ENCODE measurements at places on chromosomes 7 and 10.

- no peak for DNase-seq
Measured at GRCh38 chr10:22346096-22346661, 883 bp downstream of the SPAG6 start.

GRCh38 chr7:28065721-28066285, 114.8 kb downstream of the JAZF1 start:
- no peak for DNase-seq

DNA sequence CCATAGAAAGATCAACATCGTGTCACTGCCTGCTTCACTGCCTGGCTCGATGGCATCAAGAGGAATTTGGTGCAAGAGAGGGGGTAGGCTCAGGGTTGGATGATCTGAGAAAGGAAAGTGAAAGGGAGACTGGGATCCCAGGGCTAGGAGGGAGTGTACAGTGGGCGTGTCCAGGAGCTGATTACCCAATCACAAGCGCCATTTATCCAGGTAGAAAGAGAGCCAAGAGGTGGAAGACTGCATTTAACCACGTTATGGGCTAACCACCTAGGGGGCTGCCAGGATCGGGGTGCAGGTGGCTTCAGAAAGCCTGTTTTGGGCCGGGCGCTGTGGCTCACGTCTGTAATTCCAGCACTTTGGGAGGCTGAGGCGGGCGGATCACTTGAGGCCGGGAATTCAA, 10.3 kb downstream of the PODXL start:
- no peak for DNase-seq

DNA sequence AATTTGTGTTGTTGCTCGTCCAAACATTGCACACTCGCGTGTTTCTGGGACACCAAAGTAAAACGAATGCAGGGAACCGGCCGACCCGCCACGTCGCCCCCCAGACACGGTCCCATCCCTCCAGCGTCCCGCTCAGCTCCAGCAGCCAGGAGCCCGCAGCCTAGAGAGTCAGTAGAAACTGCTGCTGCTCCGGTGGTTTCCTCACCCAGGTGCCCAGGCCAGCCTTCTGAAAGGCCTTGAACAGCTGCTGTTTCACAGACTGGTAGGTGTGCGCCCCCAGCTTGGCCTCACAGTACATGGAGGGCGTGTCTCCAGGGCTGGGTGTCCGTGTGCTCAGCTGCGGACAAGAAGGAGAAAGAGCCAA, 126.8 kb downstream of the WDR37 start:
- no peak for DNase-seq

GRCh38 chr7:141076377-141076776, 2.5 kb downstream of the TMEM178B start:
- no peak for DNase-seq

DNA sequence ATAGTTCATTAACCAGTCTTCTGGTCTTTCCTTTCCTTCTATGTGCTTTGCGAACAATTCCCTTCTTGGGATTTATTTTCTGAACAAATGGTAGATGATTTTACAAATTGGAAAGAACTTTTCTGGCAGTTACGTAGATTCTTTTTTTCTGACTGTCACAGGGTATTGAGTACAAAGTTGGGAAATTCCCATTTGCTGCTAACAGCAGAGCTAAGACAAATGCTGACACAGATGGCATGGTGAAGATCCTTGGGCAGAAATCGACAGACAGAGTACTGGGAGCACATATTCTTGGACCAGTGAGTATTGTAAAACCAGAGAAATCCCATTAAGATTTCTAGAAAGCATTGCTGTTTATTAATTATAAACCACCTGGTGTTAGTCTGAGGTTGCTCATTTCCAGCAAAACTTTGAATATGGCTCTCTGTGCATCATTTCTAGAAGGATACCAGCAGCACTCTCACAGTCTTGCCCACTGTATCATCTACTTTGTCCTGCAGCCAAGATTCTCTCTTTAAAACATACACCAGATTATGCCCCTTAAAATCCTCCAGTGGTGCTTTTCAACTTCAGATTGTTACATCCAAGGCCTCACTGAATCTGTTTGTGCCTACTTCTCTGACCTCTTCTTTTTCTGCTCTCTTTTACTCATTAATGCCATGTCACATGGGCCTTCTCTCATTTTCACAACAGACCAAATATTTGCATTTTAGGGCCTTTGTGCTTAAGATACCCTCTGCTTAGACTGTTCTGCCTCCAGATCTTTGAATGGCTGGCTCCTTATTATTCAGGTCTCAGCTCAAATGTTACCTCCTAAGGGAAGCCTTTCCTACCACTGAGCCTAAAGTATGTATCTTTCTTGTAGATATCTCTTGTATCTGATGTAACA, 27.0 kb downstream of the DLD start:
- no peak for DNase-seq

DNA sequence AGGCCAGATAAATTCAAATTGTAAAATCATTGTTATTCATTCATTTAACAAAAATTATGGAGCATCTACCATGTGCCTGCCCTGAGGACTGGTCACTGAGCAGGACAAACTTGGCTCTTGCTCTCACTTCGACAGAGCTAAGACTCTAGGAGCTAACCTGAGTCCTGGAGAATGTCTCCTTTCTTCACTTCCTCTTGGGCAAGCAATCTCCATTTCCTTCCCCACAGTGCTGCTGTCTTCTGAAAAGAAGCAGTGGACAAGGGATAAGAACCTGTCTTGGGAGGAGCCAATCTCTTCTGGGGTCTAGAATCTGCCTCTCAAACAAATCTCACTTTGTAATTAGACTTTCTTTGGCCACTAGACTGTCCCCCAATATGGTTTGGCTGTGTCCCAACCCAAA, 76.2 kb upstream of the PLXNA4 start:
- no peak for DNase-seq

- DNase-seq: no peak
Measured at GRCh38 chr10:28127881-28128280, 129.0 kb upstream of the ODAD2 start.
